Pons (tissue), 1 donor: ENCODE measurements at places on chromosomes 5 and 9.

DNA sequence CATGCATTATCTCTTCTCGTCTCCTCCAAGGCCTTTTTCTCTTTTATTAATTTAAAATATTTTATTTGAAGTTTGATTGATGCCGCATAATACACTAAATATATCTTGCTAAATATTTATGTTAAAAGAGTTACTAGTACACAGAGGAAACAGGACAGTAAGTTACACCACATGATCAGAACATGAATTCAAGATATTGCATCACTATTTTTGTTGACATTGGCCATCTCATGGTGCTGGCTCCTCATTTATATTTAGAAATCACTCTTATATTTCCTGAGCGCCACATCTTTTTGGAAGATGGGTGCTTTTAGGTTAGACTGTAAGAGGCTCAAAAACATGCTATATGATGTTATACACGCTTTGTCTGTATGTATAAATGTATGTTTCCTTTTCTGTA is 23.0 kb downstream of the SPEF2 start:
- DNase-seq, result no peak

DNA sequence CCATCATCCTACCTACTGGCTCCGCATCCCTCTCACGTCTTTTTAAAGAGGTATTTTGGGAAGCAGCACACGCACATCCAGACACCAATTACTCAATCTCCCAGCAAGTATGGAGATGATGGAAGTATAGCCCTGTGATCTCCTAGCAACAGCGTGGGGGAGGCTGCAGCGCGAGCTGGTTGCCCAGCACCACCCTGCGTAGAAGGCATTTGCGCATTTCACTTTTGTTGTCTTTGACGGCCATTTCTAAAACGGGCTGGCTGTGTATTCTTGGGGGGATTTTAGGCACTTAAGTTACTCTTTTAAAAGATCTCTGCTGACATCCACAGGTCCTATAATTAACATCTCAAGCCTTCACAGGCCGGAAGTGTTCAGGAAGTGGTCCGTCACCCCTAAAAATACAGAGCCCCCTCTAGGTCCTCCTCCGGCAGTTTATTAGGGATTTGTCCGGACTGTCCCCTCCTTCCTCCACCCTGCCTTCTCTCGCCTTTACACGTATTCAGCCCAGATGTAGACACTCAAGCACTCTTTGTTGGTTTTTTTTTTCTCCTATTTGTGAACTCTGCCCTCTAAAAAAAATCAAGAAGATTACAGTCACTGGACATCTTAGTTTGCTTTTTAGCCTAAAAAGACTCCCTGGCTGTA is 371.4 kb downstream of the NTRK2 start:
- DNase-seq, result peak; percentile 70

DNA sequence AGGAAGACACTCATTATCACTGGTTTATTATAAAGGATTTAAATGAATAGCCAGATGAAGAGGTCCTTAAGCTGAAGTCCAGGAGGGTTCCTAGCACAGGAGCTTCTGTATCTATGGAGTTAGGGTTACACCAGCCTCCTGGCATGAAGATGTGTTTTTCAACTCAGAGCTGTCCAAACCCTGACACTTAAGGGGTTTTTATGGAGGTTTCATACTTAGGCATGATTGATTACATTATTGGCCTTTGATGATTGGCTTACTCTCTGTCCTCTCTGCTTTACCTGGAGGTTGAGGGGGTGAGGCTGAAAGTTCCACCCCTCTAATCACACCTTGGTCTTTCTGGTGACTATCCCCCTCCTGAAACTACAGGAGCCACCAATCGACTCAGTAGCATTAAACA is 84.9 kb upstream of the ZNF169 start:
- DNase-seq, result no peak

- no peak for DNase-seq
Observed at GRCh38 chr5:126963822-126964375, 66.5 kb downstream of the MARCHF3 start.

DNA sequence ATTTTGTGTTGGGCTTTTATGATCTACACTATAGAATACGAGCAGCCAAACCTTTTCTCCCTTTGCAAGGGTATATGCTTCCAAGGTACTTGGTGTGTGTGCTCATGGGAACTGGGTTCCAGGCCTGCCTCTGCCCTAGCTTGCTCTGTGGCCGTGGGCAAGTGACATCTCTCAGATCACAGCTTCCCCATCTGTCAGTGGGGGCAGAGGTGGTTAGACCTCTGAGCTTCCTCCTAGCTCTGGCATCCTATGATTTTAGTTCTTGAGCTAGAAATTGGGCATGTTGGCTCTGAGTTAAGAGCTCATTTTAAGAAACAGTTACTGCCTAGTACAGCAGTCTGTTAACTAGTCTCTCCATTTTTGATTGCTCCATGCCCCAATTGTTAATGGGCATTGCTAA is 12.5 kb upstream of the CCNJL start:
- DNase-seq, result no peak

- DNase-seq, result no peak
Observed at GRCh38 chr9:10586407-10586806, 26.4 kb downstream of the PTPRD start.

DNA sequence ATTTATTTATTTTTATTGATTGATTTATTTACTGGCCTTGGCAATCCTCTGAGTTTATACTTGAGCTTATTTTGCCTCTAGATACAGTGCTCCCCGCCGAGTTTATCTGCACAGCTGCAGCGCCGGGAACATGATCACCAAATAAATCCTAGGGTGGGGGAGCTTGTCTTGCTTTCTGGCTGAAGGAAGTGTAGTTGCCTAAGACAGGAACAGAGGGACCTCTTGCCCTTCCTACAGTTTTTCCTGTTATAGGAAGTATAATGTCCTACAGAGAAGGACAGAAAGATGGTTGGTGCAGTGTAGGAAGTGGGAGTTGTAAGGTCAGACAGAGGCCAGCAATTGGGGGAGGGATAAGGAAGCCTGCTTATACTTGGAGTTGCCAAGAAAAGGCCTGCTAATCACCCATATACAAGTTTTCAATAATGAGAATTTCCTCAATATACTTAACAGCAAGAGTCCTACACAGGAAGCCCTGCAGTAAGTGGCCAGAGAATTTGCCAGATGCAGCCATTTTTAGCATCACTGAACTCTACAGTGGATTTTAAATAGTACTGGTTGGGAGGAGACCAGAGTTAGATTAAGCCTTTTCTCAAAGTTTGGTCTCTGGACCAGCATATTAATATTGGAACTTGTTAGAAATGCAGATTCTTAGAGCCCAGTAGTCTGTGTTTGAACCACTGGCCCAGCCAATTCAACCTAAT is 7.7 kb downstream of the AOPEP start:
- no peak for DNase-seq

DNA sequence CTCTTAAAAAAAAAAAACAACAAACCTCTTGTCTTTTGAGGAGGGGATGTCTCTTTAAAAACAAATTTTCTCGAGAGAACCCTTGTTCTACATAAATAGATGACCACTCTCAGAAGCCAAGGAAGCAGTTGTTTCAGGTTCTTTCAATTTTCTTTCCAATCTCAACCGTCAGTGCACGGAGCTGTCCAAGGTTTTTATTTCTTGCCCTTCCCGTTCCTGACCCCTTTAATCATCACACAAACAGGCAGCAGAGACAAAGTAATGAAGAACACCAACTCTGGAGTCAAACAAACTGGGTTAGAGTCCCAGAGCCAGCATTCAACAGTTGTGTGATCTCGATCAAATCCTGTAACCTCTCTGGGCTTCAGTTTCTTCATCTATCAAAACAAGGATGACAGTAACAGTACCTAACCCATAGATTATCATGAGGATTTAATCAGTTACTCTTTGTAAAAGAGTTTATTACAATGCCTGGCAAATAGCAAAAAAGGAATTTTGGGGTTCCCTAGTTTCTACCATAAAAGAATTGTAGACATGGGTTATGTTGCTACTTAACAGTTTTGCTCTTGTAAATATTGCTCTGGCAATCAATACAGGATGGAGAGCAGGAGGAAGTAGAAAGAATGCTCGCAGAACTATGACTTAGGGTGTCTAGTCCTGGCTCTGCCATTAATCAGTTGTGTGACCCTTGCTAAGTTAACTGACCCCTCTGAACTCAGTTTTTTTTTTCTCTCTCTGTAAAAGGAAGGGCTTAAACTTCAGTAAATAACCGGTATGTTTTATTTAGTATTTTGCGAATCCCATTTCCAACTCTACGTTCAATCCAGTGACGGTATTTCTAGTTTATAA is 1.0 kb upstream of the NIM1K start:
- peak; percentile 35 for DNase-seq
